ENCODE measurements at places on chromosomes 4 and X. TPM values are rescaled to one million over a fixed set of nuclear protein-coding genes. Genes with fewer than 3 reads are reported as not detected.
A peak's percentile ranks its signal among the peaks of the same experiment; 100 is the strongest.

- peak; percentile 30 for DNase-seq
These were observed 1.1 kb upstream of the SH3BP2 start for GRCh38 chr4:2791518-2792395.

- DNase-seq, result no peak
These were observed 153.7 kb downstream of the FBXW7 start for GRCh38 chr4:152382057-152382785.

DNA sequence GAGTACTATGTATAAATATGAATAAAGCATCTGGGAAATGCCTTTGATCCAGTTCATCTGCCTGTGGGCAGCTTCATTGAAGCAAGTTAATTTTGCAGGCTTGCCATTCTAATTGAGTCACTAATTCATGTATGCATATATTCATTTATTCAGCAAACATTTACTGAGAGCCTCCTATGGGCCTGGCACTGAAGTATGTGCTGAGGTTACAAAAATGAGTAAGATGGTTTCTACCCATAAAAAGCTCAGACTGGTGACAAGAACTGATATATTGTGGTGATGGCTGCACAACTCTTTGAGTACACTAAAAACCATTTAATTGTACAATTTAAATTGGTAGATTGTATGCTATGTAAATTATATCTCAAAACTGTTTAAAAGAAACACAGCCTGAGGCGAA lies 1.1 kb upstream of the MRPL1 start:
- DNase-seq, result no peak

DNA sequence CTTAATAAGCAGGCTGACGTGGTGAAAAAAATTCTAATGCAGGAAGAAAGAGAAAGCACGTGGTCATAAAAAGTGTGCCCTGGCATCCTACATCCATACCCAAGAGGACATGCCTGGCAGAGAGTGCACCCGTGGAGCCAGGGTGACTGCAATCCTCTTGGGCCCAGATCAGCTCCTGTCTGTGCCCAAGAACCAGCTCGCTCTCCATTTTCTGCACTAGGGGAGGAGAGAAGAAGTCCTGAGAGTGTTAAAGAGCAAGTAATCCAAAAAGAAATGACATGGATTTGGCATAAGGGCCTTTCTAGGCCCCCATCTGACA lies 483.1 kb downstream of the BCOR start:
- no peak for DNase-seq

DNA sequence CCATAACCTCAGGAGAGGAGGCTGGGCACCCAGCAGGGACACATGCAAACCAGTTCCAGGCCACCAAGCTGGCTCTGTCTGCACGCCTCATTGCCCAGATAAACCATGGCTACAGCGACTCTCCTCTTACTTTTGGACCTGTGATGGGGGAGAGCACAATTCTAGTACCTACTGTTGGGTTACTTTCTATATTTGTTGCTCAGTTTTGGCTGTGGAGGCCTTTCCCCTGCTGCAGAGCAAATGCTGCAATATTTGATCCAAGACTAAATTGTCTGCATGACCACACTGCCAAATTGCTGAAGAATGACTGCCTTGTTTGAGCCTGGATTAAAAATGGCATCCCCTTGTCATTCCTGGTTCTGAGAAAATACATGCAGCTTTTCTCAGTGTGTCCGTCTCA lies 253.5 kb downstream of the ARHGAP10 start:
- no peak for DNase-seq

DNA sequence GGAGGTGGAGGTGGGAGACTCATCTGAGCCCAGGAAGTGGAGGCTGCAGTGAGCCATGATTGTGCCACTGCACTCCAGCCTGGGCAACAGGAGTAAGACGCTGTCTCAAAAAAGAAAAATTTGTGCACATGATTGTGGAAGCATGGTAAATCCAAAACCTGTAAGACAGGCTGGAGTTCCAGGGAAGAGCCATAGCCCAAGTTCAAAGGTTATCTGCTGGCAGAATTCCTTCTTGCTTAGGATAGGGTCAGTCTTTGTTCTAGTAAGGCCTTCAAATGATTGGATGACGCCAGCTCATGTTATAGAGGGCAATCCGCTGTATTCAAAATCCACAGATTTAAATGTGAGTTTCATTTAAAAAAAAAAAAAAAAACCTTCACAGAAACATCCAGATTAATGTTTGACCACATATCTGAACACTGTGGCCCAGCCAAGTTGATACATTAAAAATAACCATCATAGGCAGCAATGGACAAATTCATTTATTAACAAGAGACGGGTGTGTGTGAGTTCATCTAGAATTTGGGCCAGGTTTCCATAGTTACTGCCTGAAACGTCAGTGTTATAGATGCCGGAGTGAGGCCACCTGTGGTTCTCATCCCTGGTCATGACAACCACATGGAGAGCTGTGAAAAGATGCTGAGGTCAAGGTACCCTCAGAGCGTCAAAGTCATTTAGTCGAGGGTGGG lies 35.2 kb upstream of the SLC2A9 start:
- no peak for DNase-seq

GRCh38 chr4:174281901-174282300 lies 1.6 kb downstream of the FBXO8 start:
- no peak for DNase-seq

- no peak for DNase-seq
These were observed 92.7 kb downstream of the STIM2 start for GRCh38 chr4:26953366-26953765.

GRCh38 chr4:65670331-65671031 lies at the start of gene EPHA5:
EPHA5 (minus strand) TSS chr4:65670489; CDS start chr4:65669742, 747 bp downstream.
- peak; percentile 19 for DNase-seq

- peak; percentile 53 for DNase-seq
These were observed 46.3 kb downstream of the STARD8 start for GRCh38 chrX:68693481-68694434.

DNA sequence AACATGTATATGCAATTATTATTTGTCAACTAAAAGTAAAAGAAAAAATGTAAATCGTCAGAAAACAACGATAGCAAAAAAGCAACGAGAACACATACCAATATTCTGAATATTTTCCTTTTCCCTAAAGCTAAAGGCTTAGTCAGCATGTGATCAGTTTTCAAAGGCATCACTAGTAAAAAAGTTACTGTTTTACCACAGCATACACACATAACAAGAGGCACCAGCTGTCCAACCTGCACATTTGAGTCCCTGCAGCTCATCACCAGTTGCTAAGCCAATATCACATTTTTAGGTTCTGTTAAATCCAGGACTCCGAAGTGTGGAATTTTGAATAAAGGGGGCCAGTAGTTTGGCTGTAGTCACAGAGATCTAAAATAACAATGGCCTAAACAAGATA lies 203.8 kb downstream of the ADGRA3 start:
- DNase-seq, result no peak

- no peak for DNase-seq
These were observed 2.0 kb downstream of the MID1IP1 start for GRCh38 chrX:38803243-38803587.

- DNase-seq, result no peak
These were observed 234.5 kb upstream of the SLIT2 start for GRCh38 chr4:20017070-20017776.

SUPT20HL2 gene
- total RNA-seq, result not detected

MAGEE1 gene
- total RNA-seq, result 0.99 TPM

FAM9C gene
- not detected for total RNA-seq

MBNL3 gene
- total RNA-seq, result 36.8 TPM

FAM114A1 gene
- 76.3 TPM for total RNA-seq

F11 gene
- 0.54 TPM for total RNA-seq

XG gene
- total RNA-seq, result 0.50 TPM
